M059J (cell line): ENCODE measurements at places on chromosomes 5 and 9. TPM values are rescaled to one million over a fixed set of nuclear protein-coding genes. Genes with fewer than 3 reads are reported as not detected.

TMEM174 gene
- not detected in 2 replicates for total RNA-seq

SOX30 gene
- 0.12 and 0.22 TPM in 2 replicates for total RNA-seq

F2RL1 gene
- 118 and 125 TPM in 2 replicates for total RNA-seq

SMIM33 gene
- total RNA-seq = not detected in 2 replicates

CD72 gene
- 0.05 and 4.1 TPM in 2 replicates for total RNA-seq

SGCD gene
- total RNA-seq = 0.49 and 1.7 TPM in 2 replicates

CTNNAL1 gene
- 105 and 168 TPM in 2 replicates for total RNA-seq

TXNDC8 gene
- not detected in 2 replicates for total RNA-seq

ROPN1L gene
- total RNA-seq = 0.30 and 3.0 TPM in 2 replicates

ANAPC2 gene
- 8.6 and 17.6 TPM in 2 replicates for total RNA-seq

IFNK gene
- not detected in 2 replicates for total RNA-seq

S100Z gene
- not detected in 2 replicates for total RNA-seq

MPDZ gene
- total RNA-seq = 9.5 and 17.2 TPM in 2 replicates

ADAMTS2 gene
- 0.02 TPM in 1 of 2 replicates, not detected in the other for total RNA-seq

UNC13B gene
- 16.1 and 18.5 TPM in 2 replicates for total RNA-seq

HTR1A gene
- not detected in 2 replicates for total RNA-seq

PTGES2 gene
- total RNA-seq = 34.9 and 53.8 TPM in 2 replicates

CIZ1 gene
- total RNA-seq = 50.2 and 52.4 TPM in 2 replicates

PCDHA9 gene
- not detected in 2 replicates for total RNA-seq

C9orf153 gene
- total RNA-seq = not detected in 2 replicates

PAEP gene
- total RNA-seq = not detected in 2 replicates

ARID3C gene
- total RNA-seq = not detected in 2 replicates

GCNT4 gene
- total RNA-seq = 0.79 and 1.2 TPM in 2 replicates

MUSK gene
- total RNA-seq = 0.15 and 0.59 TPM in 2 replicates

NOXA1 gene
- not detected in 2 replicates for total RNA-seq

IL4 gene
- not detected in 2 replicates for total RNA-seq

ANKRD31 gene
- 0.02 TPM in 1 of 2 replicates, not detected in the other for total RNA-seq

TMEM171 gene
- 0.64 and 2.1 TPM in 2 replicates for total RNA-seq

IFNA10 gene
- total RNA-seq = not detected in 2 replicates

CFAP90 gene
- 0.44 TPM in 1 of 2 replicates, not detected in the other for total RNA-seq

PCDHGA9 gene
- 0.02 and 0.17 TPM in 2 replicates for total RNA-seq
